ENCODE measurements at places on chromosomes 5 and 9.

DNA sequence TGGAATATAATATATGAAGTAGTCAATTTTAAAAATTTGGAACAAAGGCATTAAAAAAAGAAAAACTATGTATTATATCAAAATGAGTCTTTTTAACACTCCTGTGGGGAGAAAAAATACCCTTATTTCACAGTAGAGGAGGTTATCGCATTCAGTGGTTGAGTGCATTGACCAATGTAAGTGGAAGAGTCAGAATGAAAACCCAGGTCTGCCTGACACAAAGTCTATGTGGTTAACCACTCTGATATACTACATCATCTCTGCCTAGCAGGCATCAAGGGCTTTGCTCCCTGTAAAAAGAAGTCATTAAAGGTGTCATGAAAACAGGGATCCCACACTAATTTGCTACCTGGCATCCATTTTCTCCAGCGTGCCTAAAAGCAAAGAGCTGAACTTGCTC is 417.2 kb upstream of the C9orf72 start:
- no peak for DNase-seq

DNA sequence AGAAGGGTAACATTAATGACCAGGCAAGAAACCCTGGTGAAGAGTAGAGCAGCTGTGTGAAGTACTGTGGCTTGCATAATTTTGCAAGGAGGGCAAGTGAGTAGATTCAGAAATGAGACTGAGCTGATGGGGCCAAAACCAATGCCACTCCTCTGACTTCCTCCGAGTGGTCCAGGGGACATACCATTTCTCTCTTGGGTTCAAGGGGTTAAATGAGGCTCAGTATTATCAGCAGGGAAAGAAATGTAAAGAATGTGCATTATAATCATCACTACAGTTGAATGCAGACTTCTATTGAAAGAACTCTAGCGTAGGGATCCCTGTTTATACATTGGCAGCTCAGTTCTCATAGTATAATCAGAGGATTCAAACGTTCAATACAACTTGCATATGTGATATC is 9.9 kb downstream of the POLR3G start:
- no peak for DNase-seq

DNA sequence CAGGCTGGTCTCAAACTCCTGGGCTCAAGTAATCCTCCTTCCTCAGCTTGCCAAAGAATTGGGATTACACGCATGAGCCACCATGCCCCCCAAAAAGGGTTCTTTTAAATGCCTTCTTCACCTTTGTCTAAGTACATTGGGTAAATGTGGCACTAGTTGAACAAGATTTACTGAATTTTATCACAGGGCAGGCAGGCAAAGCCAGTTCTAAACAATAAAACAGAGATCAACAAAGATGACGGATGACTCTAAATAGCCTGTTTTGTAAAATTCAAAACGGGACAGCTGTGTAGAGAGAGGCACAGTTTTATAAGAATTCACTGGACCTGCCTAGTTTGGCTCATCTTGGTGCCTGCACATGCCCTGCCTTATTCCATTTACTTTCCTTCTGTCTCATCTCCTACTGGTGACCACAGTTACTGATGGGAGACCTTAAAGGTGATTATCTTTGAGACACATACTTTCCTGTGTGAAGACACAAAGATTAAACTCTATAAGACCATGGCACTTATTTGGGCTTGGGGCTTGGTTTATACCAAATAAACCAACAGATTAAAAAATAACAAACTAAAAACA is 149.6 kb upstream of the DMRT1 start:
- no peak for DNase-seq

DNA sequence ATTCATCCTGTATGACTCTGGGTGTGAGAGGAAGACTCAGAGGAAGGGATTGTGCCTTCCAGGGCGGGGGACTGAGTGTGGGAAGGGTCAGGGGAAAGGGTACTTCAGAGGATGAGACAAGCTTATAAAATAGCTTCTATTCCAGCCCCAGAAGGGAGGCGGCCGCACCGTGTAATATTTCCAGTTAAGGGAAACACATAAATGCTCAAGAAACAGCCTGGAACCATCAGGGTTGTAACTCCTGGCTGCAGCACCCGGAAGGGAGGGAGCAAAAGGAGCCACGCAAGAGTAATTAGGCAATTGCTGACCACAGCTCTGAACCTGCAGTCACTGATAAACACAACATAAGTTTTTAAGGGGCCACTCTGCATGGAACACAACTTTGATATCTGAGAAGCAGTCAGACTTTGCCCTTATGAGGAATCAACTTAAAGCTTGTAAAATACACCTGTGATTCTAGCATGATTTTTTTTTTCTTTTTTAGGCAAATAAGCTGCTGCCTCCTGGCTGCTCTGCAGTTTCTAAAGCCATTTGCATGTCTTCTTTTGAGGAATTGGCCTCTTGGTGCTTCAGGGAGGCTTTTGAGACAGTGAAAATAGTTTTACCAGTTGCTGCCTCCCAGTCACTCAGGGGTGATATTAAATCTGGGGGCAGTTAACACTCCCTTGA is 382.7 kb downstream of the ENC1 start:
- DNase-seq = peak; percentile 50

DNA sequence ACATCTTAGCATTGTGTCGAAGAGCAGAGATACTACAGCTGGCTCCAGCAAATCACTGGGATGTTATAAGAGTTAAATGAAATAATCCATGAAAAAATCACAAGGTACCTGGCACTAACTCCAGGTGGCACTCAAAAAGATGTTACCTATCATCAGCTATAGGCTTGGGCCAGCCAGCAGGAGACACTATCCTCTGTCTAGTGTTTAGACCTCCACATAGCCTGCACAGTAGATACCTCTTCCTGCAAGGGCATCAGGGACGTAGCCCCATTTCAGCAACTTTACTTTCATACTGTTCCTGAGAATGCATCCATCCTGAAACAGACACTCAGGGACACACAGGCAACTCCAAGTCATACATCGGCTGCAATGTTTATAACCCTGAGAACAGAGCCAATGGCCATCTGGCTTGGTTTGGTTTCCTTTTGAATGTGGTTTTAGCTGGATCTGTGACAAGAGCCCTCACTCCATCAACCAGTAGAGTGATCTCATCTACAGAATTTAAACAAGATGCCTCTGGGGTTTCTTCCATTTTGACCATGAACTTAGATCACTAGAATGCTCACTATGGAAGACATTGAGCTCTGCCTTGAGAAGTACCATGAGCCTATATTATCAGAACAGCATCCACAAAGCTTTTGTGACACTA is 69.9 kb downstream of the TLE1 start:
- peak; percentile 73 for DNase-seq

All from GM03348 (cell line).